ENCODE measurements at places on chromosomes 5 and 9.
A peak's percentile ranks its signal among the peaks of the same experiment; 100 is the strongest.

- no peak for DNase-seq
These were observed 141.8 kb downstream of the PRKACG start for GRCh38 chr9:68872026-68872501.

GRCh38 chr9:113958556-113958955, 82.4 kb downstream of the ZNF618 start:
- no peak for DNase-seq

DNA sequence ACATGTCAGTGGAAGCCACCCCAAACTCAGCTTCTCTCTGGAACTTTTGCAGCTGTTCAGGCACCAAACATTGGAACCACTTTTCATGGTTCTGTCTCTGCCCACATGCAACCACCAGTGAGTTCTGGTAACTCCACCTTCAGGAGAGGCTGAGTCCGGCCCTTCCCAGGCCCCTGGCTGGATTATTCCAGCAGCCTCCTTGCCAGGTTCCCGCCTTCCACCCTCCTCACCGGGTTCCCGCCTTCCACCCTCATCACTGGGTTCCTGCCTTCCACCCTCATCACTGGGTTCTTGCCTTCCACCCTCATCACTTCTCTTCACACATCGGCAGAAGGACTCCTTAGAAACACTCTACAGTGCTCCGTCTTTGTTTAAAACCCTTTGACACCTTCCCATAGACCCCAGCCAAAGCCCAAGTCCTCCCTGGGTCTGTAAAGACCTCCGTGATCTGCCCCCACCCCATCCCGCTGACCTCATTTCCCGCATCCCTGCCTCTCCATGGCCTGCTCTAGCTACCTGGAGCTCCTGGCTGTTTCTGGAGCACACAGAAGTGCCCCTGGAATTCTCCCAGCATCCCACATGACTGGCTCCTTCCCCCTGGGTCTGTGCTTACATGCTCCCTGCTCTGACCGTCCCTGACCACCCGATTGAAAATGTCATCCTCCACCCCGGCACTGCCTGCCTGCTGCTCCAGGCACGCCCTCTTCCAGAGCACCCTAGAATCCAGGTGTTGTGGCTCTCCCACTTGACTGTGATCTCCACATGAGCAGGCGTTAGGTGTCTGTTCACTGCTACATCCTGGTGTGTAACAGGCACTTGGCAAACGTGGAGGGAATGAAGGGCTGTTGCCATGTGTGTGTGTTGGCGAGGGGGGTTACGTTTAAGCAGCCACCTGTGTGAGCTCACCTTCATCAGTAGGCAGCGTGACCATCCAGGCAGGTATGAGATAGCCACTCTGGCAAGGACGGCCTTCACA, 17.7 kb downstream of the ROPN1L start:
- no peak for DNase-seq

GRCh38 chr9:63817622-63818518, 1467.1 kb downstream of the FOXD4L5 start:
- DNase-seq, result peak; percentile 86

GRCh38 chr5:5615569-5615968, 193.1 kb downstream of the ICE1 start:
- DNase-seq, result no peak

DNA sequence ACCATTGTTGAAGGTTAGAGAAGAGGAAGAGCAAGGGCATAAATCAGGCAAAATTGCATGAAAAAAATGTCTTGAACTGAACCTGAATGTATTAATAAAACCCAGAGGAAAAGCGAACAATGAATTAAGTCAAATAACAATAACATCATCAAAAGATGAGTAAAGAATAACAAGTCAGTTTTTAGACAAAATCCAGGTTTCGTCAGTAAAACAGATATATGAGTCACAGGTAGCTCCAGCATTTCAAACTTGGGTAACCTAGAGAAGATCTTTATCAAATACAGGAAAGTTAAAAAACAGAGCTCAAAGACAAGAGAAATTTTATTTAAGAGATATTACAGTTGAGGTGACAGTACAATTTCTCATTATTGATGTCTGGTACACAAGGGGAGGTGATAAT, 332.4 kb downstream of the EFNA5 start:
- DNase-seq, result no peak

DNA sequence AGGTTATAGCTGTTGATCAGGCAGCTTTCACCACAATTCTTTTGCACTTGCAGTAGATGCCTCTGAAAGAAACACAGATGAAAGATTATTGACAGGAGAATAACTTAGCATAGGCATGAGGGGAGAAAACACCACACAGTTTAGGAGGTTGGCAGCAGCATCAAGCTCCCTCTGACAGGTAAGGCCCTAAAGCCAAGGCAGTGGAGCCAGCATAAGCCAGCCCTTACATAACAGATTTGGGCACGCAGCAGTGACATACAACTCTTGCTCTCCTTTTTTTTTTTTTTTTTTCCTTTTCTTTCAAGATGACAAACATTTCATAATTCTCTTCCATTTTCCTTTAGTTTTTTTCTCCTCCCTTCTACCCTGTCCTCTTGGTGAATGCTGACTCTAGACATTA, 257.6 kb upstream of the ADAMTSL1 start:
- DNase-seq, result no peak

DNA sequence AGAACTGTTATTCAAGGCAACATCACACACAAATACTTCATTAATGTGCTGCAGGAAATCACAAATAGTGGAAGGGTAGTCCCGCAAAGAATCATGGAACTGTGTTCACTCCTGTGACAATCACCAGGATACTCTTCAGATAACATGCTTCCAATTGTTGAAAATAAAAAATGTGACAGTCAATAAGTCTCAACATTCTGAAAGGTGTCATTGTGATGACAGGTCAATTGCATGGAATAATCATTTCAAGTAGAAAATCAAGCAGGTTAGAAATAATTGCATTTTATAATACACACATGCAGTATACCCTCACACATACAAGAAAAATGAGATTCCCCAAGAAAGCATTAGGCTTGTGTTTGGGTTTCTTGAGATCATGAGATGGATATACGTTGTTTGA, 46.4 kb upstream of the ISL1 start:
- no peak for DNase-seq

DNA sequence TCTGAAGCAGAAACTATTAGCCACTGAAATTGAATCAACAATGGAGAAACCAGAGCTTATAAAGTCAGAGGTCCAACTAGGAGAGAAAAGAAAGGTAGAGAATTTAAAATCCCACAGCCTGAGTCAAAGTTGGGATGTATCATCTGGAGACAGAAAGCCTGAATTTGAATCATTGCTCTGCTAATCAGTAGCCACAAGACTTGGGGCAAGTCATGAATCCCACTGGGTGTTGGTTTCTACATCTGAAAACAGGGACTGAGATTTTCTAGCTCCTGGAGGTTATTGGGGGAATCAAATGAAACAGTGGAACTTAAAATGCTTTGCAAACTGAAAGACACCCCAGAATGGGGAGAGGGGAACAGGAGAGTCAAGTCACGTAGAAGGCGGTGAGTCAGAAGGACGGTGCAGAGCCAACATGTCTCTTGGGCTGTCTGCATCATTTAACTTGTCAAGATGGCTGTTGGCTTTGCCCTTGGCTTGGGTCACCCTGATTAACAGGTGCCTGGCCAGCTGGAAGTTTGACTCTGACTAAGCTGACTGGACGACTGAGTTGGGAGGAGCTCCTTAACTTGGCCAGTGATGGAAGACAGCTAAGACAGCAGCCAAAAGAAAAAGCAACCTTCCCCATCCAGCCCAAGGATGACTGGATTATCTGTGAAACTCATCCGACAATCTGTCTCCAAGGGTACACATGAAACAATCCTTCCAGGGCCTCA, 60.6 kb upstream of the ADRA1B start:
- no peak for DNase-seq

GRCh38 chr5:62974623-62975022, 396.0 kb downstream of the LRRC70 start:
- no peak for DNase-seq

GRCh38 chr5:10329820-10330481, 22.2 kb upstream of the CMBL start:
- DNase-seq, result no peak

- no peak for DNase-seq
These were observed 25.1 kb downstream of the PAEP start for GRCh38 chr9:135586601-135587109.

GRCh38 chr5:98603456-98603855, 170.0 kb upstream of the RGMB start:
- DNase-seq, result no peak

GRCh38 chr9:131062969-131063368, 33.4 kb upstream of the AIF1L start:
- no peak for DNase-seq

DNA sequence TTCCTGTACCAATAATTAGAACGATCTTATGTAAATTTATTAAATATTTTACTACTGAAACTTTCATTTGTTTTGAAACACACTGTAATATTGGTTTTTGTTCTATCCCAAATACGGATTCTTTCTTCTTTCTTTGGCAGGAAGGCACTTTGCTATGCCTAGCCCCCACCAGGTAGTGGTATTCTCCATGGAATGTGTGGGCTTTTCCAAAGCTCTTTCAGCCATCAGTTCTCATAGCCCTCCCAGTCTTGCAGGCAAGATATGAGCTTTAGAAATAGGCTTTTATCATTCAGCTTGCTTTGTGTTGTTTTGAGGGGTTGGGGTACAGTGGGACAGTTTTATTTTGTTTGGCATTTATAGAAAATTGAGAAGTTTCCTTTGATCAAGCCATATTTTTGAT, 107.5 kb downstream of the DMXL1 start:
- DNase-seq, result no peak

DNA sequence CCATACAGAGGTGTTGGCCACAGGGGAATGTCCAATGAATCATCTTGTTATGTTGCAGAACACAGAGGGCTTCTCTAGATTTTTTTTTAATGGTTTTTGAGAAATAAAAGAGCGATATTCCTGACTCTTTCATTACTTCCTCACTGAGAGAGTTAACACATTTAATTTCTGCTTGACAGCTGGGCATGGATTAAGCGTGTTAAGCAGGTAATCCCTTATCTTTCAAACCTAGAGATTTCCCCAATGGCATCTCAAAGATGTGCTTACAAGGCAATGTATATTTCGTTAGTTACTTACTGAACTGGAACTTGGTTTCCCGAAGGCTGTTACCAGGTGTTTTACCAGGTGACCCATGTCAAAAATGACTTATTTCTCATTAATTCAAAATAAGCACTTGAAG, 21.8 kb upstream of the ADCY2 start:
- DNase-seq, result no peak

DNA sequence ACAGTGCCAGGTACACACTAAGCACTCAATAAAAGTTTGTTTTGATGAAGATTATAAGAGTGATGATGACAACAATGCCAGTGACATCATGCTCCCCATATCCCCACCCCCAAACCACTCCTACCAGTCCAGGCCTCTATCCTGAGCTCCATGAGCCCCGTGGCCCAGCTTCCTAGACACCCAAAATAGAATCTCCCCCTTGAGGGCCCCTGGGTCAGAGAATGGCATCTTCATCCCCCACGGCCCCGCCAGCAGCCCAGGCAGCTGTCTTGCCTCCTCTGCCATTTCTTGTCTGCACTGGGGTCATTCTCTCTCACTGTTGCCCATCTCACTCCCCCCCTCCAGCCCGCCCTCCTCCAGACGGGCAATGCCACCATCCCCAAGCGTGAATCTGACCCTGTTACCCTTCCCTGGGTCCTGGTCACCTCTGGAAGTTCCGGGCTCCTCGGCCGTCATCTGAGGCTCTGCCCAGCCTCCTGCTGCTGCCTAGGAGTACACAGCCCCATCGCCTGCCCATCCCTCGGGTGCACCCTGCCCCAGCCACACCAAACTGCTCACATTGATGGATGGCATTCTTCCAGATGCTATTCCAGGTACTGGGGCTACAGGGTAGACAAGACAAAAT, 76.8 kb upstream of the LMX1B start:
- DNase-seq, result no peak

DNA sequence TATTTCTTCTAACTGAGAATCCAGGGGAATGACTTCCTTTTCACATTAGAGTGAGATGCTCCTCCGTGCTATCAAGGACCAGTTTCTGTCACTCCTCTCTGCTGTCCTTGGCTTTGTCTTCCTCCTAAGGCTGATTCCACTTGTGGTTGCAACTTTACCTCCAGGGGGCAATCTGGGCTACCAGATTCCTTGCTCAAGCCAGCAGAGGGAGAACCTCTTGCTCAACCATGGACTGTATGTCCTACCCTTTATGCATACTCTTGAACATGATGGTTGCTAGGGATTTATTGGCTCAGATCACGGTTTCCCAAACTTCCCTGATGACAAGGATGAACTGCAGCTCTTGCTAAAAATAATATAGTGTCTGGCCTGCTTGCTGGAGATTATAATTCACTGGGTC, 24.0 kb downstream of the NNT start:
- peak; percentile 18 for DNase-seq

DNA sequence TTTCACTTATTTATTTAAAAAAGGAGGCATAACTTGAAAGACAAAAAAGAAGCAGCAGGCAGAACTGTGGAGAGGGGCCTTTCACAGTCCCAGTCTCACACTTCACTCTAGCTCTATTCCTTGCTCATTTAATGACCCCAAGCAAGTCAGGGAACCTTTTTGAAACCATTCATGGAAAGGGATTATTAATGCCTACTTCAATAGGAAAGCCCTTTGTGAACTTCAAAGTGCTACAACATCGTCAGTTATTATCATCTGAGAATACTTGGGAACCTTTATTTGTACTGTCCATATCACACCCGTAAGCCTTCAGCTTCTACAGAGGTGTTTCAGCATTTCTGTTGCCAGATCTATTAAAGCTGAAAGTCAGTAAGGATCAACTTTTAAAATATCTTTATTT, 320.2 kb downstream of the TMEM161B start:
- DNase-seq, result no peak

DNA sequence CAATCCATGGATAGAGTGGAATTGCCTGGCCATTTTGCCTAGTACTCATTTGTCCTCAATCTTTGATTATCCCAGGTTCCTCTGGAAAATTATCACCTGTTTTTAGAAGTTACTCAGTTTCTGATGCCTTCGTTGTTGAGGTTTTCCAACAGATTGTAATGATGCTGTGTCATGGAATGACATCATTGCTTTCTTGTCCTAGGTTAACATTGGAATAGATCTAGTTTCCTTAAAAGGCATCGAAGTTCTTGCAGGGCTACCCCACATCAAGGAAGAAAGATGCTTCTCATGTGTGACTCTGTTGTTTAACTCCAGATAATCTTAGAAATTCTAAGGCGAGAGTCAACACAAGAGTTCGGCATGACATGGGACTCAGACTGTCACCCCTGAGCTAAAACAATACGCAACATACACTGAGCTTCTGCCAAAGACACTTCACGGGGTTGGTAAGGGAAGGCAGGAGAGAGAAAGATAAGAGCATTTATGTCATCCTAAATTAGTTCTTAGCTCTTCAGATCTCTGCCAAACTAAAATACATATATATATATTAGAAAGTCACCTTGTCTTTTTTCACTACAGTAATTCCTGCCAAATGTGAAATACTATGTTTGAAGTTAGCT, 293.2 kb upstream of the WWC1 start:
- no peak for DNase-seq

- no peak for DNase-seq
These were observed 157.8 kb upstream of the PRR16 start for GRCh38 chr5:120306303-120306702.

DNA sequence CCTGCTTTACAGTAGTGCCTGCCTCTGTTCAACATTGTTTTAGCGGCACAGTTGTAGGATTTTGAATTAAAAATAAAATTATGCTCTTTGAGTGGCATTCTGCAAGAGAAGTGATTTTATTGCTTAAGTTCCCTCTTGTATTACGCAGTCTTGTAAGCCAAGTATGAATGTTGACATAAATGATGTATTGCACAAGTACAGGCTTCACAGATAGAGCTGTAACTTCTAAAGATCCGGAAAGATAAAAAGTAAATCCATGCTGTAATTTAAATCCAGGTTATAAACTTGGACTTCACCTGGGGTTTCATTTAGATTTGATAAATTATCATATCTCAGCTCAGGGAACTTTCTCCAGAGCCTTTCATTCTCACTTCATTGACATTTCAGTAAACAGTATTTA, 1114.7 kb downstream of the PTPRD start:
- no peak for DNase-seq

All from GM12865 (cell line).